AG09309 (cell line): ENCODE measurements at places on chromosomes 6 and 20.

GRCh38 chr6:82607998-82608725 lies 244.5 kb downstream of the TPBG start:
- DNase-seq, result no peak

DNA sequence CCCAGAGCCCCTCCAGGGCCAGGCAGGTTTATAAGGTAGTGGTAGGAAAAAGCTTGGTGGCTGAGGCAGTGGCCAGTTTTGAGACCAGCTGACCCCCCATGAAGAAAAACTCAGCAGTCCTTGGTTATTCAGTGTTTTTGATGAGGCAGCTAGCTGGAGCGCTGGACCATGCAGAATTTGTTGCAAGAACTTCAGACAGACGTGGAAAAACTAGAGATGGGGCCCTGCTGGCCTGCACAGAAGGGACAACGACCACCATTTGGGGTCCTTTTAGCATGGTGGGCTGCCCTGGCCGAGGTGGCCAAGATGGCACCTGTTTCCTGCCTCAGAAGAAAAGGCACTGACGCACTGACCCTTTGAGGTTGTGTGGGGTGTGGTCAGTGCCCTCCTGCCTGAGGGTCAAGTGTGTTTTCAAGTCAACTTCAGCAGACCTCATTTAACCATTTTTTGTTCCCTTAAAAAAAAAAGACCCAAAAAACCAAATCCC lies 2.7 kb downstream of the RPS21 start:
- DNase-seq, result no peak

GRCh38 chr6:52125139-52125538 lies 37.7 kb upstream of the PKHD1 start:
- no peak for DNase-seq

GRCh38 chr6:33688451-33689147 lies 22.9 kb downstream of the UQCC2 start:
- no peak for DNase-seq
